ENCODE measurements at places on chromosomes 5 and 9.

- DNase-seq: no peak
Observed at GRCh38 chr5:95647886-95648860, 1.6 kb downstream of the RFESD start.

DNA sequence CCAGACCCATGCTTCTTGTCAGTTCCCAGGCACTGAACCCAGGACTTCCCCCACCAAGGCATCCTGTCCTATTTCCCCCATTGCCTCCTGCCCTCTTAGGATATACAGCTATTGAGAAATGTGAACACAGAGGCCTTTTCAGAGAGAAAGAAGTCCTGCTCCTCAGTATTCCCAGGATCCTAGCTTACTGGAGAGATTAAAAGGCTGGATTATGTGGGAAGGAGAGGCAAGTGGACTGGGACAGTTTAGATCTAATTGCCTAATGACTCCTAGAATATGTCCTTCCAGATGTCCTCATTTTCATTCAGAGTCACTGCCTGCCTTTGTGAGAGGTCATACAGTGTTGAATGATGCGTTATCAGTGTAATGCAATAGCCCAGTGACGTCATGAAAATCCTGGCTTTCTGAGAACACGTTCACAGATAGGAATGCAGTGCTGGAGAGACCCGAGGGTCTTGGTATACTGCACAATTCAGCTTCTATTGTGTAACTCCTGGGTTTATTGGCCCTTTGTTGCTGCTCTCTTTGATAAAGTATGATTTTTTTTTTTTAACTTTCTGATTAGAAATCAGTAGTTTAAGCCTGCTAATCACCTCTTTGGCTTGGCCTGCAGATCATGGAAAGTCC is 26.2 kb downstream of the WWC1 start:
- no peak for DNase-seq

DNA sequence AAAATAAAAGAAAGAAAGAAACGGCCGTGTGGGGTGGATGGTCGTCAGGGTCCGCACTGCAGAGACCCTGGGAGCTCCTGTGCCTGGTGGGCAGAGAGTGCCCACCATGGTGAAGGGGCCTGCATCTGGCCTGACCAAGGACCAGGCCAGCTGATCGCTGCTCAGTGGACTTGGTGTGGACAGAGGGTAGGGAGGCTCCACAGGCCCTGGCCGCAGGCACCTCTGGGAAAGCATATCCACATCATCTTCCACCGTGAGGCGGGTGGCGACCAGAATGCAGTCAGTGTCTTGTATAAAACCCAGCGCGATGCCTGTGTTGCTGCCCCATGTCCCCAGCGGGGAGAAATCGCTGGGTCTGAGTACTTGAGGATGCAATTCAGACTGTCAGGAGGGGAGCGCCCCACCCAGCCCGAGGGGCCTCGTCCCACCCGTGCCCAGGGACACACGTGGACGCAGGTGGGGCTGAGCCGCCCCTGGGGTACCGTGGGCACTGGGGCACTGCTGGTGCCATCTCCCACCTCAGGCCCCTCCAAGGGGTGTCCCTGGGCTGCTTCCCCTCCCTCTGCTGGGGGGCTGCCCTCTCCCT is 27.8 kb upstream of the SLC6A19 start:
- no peak for DNase-seq

GRCh38 chr5:158888206-158888605 is 211.5 kb downstream of the EBF1 start:
- no peak for DNase-seq

DNA sequence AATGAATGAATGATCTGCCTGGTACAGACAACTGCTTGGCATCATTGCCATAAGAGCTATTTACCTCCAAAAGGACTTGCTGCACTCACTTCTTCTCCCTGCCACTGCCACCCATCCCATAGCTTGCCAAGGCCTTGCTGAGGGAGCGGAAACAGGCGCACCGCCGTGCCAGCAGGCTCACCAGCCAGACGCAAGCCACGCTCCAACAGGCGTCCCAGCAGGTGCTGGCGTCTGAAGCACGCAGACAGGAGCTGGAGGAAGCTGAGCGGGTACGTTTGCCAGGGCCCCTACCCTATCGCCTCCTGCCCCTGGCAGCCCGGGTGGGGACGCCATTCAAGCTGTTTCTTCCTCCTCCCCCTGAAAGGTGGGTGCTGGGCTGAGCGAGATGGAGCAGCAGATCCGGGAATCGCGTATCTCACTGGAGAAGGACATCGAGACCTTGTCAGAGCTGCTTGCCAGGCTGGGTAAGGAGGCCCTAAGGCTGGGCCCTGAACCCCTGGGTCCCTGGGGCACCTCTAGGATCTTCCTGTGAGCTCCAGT is 8.9 kb upstream of the AIF1L start:
- no peak for DNase-seq

GRCh38 chr5:66004216-66004615 is 77.8 kb downstream of the ERBIN start:
- no peak for DNase-seq

- no peak for DNase-seq
Observed at GRCh38 chr5:109418712-109419352, 9.1 kb upstream of the PJA2 start.

GRCh38 chr5:173310861-173311785 is 17.1 kb downstream of the STC2 start:
- DNase-seq: no peak

DNA sequence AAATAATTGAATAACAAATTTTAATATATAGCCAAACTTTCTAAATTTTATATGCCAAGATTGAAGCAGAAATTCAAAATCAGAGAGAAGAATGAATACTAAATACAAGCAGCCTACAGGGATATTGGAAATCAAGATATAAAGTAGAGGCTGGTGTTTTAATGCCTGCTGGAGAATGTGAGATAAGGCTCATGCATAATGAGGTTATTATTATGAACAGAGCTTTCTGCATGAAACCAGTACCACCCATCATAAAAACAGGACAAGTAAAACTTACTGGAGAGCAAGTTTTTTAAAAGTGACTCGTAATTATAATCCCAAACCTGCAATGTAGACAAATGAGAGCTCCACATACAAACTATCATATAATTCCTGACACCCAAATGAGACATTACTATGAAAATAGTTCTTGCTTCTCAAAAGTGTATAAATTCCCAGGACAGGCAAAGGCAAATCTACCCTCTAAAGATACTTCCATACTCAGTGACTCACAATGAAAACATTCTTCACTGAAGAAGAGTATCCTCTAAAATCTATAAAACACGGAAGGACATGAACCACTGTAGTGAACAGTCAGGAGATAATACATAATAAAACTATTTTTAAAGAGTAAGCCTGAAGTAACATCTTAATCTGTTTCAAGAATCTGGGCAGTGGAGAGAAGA is 532.0 kb upstream of the GRAMD2B start:
- no peak for DNase-seq

DNA sequence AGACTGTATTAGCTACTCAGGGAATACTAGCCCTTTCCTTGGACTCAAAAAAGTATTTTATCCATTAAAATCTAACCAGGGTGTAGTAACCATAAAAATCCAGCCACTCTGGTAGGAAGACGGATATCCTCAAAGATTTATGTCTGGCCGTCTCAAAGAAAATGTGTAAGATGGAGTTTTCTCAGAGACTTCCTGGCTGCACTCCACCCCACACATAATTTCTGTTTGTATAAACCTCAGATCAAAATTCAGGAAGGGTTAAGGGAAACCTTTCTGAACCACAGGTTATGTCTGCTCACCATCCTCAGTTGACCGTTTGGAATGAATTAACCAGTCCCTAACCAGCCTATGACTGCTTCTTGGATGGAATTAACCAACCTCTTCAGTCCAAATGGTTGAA is 13.8 kb upstream of the SMIM23 start:
- no peak for DNase-seq

DNA sequence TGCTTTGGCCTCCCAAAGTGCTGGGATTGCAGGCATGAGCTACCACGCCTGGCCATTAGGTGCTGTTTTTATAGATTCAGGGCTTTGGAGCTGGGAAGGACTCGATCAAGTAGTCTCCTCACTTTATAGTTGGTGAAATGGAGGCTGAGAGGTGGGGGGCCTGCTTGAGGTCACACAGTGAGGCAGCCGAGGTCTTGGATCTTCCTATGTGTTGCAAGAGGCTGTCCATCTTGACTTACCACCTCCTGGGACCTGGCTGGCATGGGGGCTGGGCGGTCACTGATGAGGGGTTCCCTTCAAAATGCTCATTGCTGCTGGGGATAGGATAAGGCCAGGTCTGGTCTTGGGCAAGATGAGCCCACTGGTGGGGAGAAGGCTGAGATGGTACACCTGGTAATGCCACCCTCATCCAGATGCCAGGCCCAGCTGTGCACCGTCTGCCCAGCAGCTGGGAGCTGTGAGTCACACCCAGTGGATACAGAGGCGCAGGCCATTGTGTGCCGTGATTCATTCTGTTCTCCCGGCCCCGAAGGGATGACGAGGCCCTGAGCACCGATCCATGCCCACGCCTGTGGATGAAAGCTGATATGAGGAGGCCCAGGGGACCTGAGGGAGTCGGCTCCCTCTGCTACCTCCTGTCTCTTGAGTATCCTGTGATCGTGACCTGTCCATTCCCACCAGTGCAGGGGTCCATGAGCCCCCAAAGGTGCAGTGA is 10.5 kb upstream of the NDST1 start:
- no peak for DNase-seq

- DNase-seq: no peak
Observed at GRCh38 chr9:15867334-15867733, 314.5 kb downstream of the CCDC171 start.

DNA sequence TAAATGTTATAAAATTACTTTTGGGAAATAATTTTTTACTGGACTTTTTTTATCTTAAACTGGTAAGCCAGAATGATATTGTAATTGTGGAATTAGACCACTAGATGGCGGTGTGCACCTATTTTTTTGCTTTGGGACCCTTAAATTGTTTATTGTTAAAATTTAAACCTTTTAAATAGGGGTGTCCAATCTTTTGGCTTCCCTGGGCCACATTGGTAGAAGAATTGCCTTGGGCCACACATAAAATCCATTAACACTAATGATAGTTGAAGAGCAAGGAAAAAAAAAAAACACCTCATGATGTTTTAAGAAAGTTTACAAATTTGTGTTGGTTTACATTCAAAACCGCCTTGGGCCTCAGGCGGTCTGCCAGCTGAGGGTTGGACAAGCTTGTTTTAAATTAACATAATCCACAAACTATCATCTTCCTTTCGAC is 28.4 kb upstream of the GADD45G start:
- DNase-seq: no peak

GRCh38 chr5:138632900-138633489 is 57.8 kb upstream of the HSPA9 start:
- peak; percentile 77 for DNase-seq

Data from femur (tissue), 1 donor.